ENCODE measurements at places on chromosomes 6 and 20.
A peak's percentile ranks its signal among the peaks of the same experiment; 100 is the strongest.

DNA sequence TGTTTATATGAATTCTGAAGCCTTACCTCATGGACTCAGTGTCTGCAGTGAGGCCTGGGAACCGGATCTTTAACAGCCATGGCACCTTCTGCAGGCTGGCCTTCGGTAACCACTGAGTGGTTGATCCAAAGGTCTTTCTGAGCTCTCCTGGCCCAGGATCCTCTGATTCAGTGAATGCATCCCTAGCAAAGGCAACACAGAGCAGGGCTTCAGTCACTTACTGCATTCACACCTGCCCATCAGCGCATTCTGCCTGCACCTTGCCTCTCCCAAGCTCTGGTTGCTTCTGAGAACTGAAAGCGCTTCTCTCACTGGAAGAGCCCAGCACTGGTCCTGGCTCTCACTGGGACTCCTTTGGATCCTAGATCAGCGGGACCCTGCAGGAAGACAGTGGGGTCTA, 8.4 kb upstream of the CST9 start:
- no peak for DNase-seq

DNA sequence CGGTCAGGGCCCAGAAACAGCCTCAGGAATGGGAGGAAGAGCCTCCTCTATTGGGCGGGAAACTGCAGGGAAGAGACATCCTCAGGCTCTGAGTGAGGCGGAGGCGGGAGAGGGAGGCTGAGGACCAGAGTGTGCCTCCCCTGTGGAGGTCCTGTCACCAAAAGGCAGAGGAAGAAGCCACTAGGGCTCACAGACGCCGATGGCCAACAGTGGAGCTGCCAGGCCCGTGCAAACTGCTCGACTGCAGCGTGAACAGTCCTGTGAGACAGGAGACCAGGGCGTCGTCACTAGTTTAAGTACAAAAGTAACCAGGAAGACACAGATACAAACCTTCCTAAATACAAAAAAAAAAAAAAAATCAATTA, 82.7 kb downstream of the TAF4 start:
- DNase-seq = no peak

DNA sequence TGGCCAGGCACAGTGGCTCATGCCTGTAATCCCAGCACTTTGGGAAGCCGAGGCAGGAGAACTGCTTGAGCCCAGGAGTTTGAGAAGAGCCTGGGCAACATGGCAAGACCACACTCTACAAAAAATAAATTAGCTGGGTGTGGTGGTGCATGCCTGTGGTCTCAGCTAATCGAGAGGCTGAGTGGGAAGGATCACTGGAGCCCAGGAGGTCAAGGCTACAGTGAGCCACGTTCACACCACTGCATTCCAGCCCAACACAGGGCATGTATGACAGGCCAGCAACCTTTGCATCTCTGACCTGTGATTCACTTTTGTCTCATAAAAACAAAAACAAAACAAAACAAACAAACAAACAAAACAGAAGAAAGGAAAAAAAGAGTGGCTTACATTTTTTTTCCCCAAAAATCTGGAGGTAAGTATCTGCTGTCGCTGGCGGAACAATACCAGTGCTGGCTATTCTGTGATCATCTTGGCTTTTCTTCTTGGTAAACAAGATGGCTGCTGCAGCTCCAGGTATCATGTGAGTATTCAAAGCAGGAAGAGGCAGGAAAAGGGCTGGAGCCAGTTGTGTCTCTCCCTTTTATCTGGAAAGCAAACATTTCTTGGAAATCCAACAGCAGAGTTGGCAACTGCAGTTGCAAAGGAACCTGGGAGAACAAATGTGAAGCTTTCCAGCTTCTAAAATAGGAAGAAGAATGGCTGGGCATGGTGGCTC, 40.4 kb upstream of the ZMYND8 start:
- no peak for DNase-seq

- no peak for DNase-seq
Measured at GRCh38 chr6:126698732-126699240, 358.9 kb downstream of the CENPW start.

GRCh38 chr6:53361549-53362031, 12.8 kb upstream of the ELOVL5 start:
- peak; percentile 53 for DNase-seq

DNA sequence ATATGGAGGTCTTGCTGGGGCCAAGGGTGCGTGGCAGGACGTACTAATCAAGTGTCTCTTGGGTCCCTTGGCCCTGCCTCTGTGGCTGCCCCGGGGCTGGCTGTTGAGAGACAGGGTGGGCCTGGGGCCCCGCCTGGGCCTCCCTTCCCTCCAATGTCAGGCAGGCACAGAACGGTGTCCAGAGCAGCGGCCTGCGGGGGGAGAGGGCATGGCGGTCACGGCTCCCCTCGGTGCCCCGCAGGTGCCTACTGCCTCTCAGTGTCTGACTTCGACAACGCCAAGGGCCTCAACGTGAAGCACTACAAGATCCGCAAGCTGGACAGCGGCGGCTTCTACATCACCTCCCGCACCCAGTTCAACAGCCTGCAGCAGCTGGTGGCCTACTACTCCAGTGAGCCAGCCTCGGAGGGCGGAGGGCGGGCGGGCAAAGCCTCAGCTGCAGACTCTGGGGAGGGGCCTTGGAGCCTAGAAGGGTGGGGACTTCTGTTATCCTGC, 50.0 kb downstream of the SRC start:
- no peak for DNase-seq

GRCh38 chr20:8809107-8809953, 259.6 kb upstream of the PLCB4 start:
- no peak for DNase-seq

- DNase-seq = no peak
Measured at GRCh38 chr6:158142789-158143188, 25.3 kb downstream of the SERAC1 start.

- no peak for DNase-seq
Measured at GRCh38 chr6:69096681-69097080, 461.6 kb downstream of the ADGRB3 start.

GRCh38 chr6:52022675-52023074, 64.7 kb downstream of the PKHD1 start:
- no peak for DNase-seq

DNA sequence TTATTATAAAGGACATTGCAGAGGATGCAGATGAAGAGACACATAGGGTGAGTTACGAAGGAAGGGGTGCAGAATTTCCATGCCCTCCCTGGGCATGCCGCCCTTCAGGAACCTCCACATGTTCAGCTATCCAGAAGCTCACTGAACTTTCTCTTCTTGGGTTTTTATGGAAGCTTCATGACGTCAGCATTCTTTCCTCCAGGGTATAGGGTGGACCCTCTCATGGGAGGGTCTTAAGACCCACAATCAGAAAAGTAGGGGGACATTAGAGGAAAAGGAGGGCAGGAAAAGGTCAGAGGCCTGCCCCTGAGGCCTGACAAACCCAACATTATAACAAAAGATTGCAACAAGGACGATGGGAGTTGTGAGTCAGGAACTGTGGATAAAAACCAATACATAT, 14.6 kb upstream of the DCBLD1 start:
- no peak for DNase-seq

GRCh38 chr6:135657207-135657606, 159.7 kb upstream of the AHI1 start:
- no peak for DNase-seq

DNA sequence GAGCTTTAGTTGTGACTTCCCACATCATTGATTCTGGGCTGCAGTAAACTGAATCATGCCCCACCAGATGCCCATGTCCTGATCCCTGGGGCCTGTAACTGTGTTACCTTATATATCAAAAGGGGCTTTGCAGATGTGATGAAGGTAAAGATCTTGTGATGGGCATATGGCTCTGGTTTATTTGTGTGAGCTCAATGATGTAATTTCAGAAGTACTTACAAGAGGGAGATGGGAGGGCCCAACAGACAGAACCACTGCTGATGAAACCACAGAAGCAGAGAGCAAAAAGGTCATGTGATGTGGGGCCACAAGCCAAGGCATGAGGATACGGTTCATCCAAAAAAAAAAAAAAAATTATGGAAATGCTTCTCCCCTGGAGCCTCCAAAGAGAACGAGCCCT, 118.7 kb downstream of the TOX2 start:
- no peak for DNase-seq

- DNase-seq = no peak
Measured at GRCh38 chr20:17859616-17860232, 108.9 kb downstream of the SNX5 start.

GRCh38 chr6:7249946-7250643, 62.9 kb downstream of the SSR1 start:
- DNase-seq = no peak

- no peak for DNase-seq
Measured at GRCh38 chr6:154653385-154653784, 79.8 kb upstream of the SCAF8 start.

DNA sequence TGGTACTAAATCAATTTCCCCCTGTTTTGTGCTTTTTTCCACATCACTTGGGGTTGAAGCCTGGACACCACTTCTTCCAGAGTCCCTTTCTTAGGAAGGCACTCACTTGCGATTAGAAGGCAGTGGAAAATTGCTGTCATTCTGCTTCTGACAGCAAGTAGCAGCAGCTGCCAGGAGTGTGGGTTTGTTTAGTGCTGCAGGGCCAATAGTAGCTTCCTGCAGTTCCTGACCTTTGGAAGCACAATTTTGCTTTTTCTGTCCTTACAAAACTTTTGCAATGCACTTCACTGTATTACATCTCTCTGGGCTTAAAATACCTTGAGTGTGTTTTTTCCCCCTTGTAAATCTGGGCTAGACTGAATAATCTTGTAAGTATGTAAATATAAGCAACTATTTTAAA, 12.5 kb upstream of the HLA-DRA start:
- DNase-seq = no peak

- no peak for DNase-seq
Measured at GRCh38 chr6:137297887-137298286, 78.7 kb upstream of the IFNGR1 start.

GRCh38 chr6:72084992-72085569, 198.7 kb downstream of the RIMS1 start:
- no peak for DNase-seq

DNA sequence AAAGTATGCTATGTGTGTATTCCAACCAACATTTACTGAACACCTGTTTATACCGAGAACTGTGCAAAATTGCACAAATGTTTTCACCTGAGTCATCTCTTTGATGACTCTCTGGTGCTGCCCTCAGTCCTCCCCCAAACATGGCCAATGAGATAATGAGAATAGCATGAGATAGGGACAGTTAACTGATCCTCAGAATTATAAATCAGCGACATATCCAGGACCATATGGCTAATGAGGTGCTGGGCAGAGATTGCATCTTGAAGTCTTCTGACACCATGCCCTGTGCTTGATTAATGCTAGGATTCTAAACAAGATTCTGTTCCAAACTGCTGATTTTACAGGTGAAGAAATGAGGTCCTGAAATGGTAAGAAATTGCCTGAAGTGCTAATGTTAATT, 13.0 kb downstream of the CLVS2 start:
- DNase-seq = no peak

- no peak for DNase-seq
Measured at GRCh38 chr6:33414592-33415271, 3.2 kb downstream of the CUTA start.
